ENCODE measurements at places on chromosomes 2 and 18.
A peak's percentile ranks its signal among the peaks of the same experiment; 100 is the strongest.

GRCh38 chr18:7572822-7573221, 5.7 kb downstream of the PTPRM start:
- no peak for DNase-seq

GRCh38 chr18:49827996-49828395, 14.7 kb upstream of the ACAA2 start:
- DNase-seq, result no peak

DNA sequence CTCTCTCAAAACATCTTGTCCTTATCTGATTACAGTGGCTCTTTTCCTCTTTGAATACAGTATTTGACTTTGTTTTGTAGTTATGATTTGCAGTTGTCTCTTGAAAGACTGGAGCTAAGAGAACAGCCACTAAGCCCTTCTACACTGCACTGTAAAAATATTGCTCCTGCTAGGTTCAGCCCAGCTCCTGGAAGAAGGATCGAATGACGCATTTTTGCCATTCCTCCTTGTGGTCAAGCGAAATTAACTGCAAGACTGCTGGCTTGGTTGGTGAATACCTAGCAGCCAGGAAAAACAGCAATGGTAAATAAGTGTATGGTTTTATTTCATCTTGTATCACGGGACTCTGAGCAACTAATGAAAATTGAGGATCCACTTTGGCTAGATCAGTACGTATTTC, 407.8 kb upstream of the CDH2 start:
- no peak for DNase-seq

- peak; percentile 72 for DNase-seq
Measured at GRCh38 chr2:199977984-199978415, 22.6 kb downstream of the MAIP1 start.

DNA sequence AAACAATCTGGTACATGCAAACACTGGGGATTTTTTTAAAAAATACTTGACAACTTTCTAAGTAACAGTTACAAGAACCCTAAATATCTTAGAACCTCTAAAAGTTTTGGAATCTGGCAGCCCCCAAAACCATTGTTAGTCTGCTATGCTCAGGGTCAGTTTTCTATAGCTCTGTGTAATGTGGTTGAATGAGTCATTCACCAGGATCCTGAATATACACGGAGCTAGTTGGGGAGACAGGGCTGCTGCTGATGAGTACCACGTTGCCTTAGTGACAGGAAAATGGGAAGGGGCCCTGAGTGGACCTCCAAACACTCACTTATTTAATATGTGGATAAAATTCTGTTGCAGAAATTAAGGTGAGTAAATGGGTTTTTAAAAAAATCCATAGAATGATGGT, 36.9 kb upstream of the TANC1 start:
- no peak for DNase-seq

DNA sequence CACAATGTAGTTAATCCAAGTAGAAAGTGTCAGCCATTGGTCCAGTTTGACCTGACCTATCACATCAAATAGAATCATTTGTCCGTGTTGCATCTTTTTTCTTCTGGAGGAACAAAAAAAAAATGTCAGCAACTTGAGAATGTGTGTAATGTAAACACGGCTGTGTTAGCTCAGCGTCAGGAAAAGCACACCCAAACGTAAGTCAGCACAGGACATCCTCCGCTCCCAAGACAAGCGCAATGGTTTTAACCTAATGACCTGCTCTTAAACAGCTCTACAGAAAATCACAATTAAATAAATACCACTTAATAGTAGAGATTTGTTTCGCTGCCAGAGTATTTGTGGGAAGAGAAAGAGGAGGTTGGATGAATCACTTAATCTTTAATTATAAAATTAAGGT, 59.4 kb downstream of the OSR1 start:
- no peak for DNase-seq

GRCh38 chr2:180122874-180123273, 115.8 kb upstream of the CWC22 start:
- DNase-seq, result no peak

DNA sequence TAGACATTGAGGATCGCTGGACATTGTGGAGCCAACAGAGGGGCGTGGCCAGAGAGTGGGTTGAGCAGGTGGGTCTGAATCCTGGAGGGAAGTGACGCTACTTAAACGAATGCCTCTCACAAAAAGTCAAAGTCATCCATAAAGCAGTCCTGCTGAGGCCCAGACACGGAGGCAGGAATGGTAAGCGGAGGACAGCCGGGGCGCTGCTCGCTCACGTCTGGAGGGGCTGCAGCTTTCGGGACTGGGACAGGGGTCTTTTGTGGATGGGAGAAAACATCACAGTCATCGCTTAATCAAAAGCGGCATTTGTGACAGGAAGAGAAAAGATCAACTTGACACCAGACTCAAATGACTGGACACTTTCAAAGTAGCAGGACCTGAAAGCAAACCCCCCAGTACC, 88.4 kb downstream of the PTGR3 start:
- DNase-seq, result no peak

DNA sequence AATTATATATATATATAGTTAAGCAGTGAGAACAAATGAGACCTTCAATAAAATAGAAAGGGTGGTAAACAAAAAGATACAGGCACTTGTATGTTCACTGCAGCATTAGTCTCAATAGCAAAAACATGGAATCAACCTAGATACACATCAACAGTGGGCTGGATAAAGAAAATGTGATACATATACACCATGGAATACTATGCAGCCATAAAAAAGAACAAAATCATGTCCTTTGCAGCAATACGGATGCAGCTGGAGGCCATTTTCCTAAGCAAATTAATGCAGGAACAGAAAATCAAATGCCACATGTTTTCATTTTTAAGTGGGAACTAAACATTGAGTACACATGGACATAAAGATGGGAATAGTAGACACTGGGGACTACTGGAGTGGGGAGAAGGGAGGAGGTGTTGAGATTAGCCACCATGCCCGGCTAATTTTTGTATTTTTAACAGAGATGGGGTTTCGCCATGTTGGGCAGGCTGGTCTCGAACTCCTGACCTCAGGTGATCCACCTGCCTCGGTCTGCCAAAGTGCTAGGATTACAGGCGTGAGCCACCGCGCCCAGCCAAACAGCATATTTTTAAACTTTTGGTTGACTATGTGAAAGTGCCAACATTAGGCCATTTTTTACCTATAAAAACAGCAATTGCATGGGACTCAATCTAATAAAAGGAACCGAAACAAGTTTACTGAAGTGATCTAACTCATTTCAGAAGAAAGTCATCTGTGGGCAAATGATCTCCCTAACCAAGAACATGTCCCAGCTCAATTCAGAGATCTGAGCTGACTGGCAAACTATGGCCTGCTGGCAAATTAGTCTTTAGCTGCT, 23.7 kb downstream of the ICA1L start:
- no peak for DNase-seq

- DNase-seq, result no peak
Measured at GRCh38 chr2:94955702-94956101, 69.8 kb upstream of the MAL start.

- no peak for DNase-seq
Measured at GRCh38 chr2:159131914-159132281, 154.6 kb downstream of the WDSUB1 start.

- no peak for DNase-seq
Measured at GRCh38 chr2:224798180-224798579, 82.0 kb upstream of the CCDC195 start.

DNA sequence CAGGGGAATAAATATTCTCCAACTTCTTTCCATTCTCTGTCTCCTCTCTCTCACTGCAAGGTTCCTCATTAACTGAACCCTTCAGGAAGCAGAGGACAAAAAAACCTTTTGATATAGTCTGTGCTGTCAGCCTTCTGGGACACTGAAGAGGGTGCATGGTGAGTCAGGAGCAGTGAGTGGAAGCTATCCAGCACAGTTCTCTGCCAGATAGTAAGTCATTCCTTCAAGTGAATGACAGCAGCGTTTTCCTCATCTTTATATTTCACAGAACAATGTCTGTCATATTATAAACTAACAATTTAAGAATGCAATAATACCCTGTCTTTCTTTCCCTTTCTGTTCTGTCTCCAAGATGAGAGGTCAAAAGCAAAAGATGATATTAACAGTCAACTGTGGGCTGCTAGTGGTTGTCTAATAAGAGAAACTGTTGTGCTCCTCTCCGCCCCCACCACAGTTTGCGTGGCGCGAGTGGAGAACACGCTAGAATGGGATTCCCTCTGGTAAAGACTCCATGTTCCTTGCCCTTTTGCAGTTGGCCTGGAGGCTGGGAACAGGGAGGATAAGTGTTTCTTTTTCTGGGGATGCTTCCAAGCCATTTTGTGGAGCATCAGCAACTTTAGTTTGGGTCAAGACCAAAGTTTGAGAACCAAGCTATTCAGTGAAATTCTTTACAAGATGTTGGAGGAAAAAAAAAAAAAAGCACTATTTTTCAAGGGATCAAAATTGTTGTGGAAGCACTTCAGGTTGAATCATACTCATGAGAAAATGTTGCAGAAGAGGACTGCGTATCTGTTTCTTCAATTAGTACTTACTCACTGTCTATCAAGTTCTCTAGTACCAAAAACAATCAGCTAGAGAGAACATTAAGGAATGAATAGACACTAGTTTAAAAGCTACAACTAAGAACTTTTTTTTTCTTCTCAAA, 430.2 kb downstream of the SETBP1 start:
- DNase-seq, result no peak

GRCh38 chr2:98899041-98899702, 36.9 kb downstream of the CRACDL start:
- no peak for DNase-seq

GRCh38 chr18:6205706-6206105, 209.0 kb downstream of the L3MBTL4 start:
- DNase-seq, result no peak

- DNase-seq, result no peak
Measured at GRCh38 chr2:100248044-100248330, 74.3 kb downstream of the LONRF2 start.

Measured in T-helper 2 cell treated with Interferon-gamma antibody and Interleukin-4, amounts not matched to agents 5 μg/mL and 100 μg/mL, for 36 hours (primary cell).